ENCODE measurements at places on chromosomes 7 and 10.

GRCh38 chr10:10919976-10920375 lies 97.7 kb upstream of the CELF2 start:
- DNase-seq, result no peak

DNA sequence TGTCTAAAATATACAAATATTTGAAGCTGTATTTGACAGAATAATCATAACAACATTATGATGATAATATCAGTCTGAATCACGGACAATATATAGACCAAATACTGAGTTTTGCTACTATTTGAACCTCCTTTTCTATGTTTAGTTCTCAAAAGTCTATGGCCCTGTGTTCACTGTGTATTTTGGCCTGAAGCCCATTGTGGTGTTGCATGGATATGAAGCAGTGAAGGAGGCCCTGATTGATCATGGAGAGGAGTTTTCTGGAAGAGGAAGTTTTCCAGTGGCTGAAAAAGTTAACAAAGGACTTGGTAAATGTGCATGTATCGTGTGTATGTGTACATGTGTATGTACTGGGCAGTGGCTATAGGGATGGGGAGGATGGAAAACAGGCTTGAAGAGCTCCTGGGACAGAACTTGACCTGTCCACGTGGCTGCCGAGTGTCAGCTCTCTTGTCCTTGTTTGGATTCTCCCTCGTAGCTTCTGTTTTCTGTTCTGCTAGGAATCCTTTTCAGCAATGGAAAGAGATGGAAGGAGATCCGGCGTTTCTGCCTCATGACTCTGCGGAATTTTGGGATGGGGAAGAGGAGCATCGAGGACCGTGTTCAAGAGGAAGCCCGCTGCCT lies 4.2 kb downstream of the CYP2C18 start:
- no peak for DNase-seq

GRCh38 chr7:63008366-63008765 lies 990.3 kb upstream of the ZNF722 start:
- DNase-seq, result no peak

GRCh38 chr7:147593271-147594057 lies 997.1 kb upstream of the C7orf33 start:
- no peak for DNase-seq

DNA sequence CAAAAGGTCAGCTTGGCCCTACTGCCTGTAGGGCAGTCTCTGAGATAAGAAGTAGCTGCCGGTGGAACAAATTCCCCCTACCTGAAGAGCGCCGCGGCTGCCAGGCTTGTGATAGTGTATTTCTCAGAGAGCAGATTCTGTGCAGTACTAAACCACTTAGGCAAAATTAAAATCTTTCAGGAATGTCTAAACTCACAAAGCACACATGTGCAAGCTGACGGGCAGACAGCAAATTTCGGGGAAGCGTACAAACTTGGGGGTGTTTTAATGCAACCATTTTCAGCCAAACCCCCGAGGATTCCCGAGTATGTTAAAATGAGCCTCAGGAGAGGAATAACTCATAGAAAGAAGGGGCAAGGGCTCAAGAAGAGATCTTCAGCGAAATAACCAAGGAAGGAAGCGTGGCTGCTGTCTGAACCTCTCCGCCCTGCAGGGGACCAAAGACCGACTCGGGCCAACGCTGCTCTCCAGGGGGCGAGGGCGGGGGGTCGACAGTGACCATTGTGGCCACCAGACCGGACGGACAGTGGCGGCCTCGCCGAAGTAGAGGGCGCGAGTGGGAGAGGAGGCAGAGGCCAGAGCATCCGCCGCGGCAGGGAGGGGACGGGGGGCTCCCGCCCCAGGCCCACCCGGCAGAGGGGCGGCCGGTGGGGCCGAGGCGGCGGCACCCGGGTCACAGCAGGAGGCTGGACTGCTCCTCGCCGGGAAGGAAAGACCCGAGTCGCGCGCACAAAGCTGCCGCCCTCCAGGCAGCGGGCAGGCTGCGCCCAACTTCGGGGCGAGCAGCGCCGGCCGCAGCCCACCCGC lies 819 bp downstream of the HYCC1 start:
- DNase-seq, result no peak

DNA sequence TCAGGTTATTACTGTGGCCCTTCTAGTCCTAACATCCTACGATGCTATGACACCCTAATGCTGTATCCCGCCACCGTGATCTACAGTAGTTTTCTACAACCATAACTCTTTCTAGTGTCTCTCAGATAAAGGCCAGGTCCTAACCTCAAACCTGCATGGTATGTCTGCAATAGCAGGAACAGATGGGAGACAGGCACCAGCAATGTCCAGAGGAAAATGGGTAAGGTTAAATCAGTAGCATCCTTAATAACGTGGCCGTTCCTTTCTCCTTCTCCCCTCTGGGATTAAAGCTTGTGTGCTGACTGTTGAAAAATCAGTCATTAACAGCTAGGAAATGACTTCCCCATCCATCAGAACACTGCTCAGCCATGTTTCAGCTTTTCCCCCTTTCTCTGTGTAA lies 321.9 kb upstream of the NPVF start:
- DNase-seq, result no peak

- no peak for DNase-seq
These were observed 90.8 kb upstream of the EEPD1 start for GRCh38 chr7:36062154-36062815.

DNA sequence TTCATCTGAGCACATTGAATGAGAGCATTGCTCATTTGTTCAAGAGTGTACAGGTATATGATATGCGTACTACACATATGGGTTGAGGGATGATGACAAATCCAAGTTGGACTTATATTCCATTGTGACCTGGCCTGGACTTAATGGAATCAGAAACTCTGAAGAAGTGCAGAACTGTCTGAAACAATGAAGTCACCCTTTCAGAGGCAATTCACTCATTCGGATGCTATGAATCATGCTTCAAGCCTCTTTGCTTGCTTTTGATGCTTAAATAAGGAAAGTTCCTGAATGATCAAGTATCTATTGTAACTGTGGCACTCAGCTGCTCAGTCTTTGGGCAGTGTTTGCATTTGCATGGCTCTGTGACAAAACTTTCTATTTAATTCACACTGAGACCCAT lies 93.4 kb downstream of the ZNF365 start:
- no peak for DNase-seq

GRCh38 chr10:17409170-17409733 lies 45.1 kb downstream of the ST8SIA6 start:
- no peak for DNase-seq

DNA sequence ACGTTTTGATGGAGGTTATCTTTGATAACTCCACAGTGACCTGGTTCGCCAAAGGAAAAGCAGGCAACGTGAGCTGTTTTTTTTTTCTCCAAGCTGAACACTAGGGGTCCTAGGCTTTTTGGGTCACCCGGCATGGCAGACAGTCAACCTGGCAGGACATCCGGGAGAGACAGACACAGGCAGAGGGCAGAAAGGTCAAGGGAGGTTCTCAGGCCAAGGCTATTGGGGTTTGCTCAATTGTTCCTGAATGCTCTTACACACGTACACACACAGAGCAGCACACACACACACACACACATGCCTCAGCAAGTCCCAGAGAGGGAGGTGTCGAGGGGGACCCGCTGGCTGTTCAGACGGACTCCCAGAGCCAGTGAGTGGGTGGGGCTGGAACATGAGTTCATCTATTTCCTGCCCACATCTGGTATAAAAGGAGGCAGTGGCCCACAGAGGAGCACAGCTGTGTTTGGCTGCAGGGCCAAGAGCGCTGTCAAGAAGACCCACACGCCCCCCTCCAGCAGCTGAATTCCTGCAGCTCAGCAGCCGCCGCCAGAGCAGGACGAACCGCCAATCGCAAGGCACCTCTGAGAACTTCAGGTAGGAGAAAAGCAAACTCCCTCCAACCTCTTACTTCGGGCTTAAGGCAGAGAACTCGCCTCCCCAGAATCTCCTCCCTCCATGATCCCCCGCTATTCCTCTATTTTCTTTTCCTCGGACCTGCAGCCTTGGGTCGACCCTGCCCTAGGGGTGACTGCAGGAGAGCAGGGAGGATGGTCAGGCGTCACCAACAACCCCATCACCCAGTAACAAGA lies at the start of gene SERPINE1:
Gene SERPINE1, plus strand, starts transcription at position 454 of the 809 bp plus-strand sequence. CDS start 1,290 bp downstream, outside the sequence.
- DNase-seq, result peak; percentile 28

Data from stimulated activated CD4-positive, alpha-beta T cell treated with anti-CD3 and anti-CD28 coated beads, Interleukin-1b, Interleukin-23, amount 100 ng/mL, for 48 hours (primary cell).